CD8-positive, alpha-beta T cell (primary cell): ENCODE measurements at places on chromosomes 2 and 18.
A peak's percentile ranks its signal among the peaks of the same experiment; 100 is the strongest.

GRCh38 chr2:240857039-240858008 lies 11.3 kb upstream of the AGXT start:
- DNase-seq = no peak

DNA sequence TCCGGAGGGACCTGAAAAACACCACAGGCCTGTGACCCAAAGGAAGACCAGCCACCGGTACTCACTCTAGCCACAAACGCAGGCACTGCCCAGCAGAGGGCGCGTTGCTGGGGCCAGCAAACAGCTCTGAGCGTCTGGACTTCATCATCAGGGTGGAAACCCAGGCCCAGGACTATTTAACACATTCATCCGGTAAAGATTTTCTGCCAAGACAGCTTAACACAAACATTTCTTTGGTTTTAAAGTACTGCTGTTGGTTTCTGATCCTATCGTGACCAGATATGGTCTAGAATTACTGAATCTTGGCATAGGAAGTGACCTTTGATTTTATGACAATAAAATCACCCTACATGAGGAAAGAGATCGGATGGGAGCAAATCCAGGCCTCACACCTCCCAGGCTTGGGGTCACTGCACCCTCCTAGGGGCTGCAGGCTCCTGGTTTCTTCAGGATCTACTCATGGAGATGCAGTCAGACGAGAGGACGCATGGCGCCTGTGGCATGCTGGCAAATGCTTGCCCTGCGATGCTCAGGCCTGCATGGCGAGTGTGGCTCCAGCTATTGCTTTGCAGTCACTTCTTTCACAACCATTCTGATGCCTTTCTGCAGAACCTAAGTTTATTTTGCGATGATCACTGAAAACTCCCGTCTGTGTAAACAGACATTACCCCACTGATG lies 130.4 kb downstream of the COL4A4 start:
- DNase-seq = no peak

DNA sequence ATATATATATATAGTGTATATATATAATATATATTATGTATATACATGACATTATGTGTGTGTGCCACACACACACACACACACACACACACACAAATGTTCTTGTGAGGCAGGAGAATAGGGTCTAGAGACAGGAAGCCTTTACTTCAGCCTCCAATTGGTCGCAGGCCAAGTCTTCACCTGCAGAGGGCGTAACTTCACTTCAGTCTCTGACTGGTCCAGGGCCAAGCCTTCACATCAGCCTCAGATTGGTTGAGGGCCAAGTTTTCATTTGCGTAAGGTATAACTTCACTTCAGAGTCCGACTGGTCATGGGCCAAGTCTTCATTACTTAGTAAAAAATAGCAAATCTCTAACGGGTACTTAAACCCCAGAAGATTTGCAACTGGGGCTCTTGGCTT lies 13.2 kb upstream of the SS18 start:
- no peak for DNase-seq

- no peak for DNase-seq
Measured at GRCh38 chr2:123245156-123245555, 779.9 kb upstream of the CNTNAP5 start.

DNA sequence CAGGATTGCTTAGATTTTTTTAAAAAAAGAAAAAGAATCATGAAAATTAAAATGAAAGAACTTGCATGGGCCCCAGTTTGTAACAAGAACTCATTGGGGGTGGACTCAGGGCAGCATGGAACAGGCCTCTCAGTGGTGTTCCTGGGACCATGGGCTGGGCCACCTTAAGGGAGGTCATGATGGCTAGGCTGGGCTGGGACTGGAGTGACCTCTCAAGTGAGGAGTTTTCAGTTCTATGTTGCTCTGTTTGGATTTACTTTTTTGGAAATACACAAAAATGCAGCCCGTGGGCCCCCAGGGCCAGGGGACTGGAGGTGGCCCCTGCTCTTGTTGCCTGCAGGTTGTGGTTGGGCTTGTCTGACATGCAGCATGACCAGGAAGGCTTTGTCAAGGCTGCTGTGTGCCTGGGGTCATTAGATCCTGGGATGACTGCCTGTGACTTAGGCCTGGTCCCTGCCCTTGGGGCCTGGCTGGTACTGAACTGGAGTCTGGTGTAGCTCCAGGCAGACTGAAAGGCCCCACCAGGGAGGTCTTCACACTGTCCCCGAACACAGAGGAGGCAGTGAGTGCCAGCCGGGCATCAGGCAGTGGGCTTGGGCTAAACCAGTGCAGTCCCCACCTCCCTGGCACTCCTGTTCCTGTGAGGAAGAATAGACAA lies 115.6 kb downstream of the GLI2 start:
- DNase-seq = no peak

DNA sequence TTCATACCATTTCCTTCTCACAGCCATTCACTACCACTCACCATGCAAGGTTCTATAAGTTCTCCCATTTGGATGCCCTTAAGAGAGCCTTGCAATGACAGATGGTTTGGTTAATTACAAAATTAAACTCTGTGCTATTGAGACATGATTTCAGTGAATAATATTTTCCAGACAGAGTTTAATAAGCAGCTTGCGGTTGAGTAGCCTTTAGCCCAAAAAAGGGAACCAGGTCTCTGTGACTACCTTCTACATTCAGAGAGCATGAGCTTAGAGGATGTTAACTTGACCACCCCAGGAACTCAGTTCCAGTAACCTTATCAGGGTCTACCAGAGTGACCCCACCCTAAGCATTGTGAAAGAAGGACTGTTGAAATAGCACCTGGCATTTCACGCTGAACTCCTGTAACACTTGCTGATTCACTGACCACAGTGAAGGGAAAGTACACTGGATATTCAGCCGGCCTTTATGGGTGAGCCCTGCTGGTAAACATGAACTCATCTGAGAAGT lies 1173.1 kb upstream of the ZEB2 start:
- peak; percentile 23 for DNase-seq

- no peak for DNase-seq
Measured at GRCh38 chr2:125698280-125698679, 957.7 kb upstream of the GYPC start.

GRCh38 chr2:217247476-217247875 lies 387.6 kb upstream of the TNP1 start:
- DNase-seq = no peak

DNA sequence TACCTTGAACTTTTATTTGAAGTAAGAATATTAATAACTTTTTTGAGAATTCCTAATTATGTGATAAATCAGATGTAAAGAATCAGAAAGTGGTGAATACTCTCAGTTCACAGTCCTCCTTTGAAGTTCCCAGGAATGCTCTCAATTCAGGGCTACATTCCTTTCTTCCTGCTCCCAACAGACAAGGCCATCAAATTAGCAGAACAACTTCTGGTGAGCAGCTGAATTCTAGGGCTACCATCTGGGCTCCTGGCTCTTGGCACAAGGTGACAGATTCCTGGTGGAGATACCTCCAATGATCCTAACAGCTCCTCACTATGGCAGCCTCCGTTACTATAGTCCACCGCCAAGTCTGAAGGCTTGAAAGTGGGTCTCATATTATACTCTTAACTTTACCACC lies 37.8 kb upstream of the OLA1 start:
- no peak for DNase-seq

- DNase-seq = no peak
Measured at GRCh38 chr18:2948038-2948437, 64.9 kb downstream of the LPIN2 start.

GRCh38 chr2:145753966-145754365 lies 1234.0 kb upstream of the ZEB2 start:
- DNase-seq = no peak

DNA sequence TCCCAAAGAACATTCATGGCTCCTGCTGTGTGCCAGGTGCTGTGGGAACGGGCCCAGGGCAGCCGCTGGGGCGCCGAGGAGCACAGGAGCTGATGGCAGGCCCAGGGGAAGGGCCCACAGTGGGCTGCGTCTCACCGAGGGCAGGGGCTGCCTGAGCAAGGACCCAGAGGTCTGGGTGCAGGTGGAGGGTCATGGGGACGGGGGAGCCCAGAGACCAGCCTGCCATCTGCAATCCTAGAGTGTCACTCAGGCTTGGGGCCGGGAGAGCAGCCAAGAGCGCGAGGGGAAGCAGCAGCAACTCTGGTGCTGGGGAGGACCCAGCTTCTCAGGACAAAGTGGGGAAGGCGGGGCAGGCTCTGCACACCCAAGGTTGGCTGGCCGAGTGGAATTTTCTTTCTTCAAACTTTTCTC lies 207.4 kb downstream of the HDAC4 start:
- DNase-seq = no peak

GRCh38 chr18:76455003-76455676 lies 39.9 kb downstream of the ZNF516 start:
- peak; percentile 46 for DNase-seq

GRCh38 chr2:134366359-134366758 lies 112.5 kb downstream of the MGAT5 start:
- no peak for DNase-seq

GRCh38 chr18:4870177-4870773 lies 326.8 kb downstream of the AKAIN1 start:
- no peak for DNase-seq

GRCh38 chr2:56291711-56292110 lies 107.9 kb downstream of the CCDC85A start:
- DNase-seq = no peak

GRCh38 chr2:39024833-39025232 lies 96.0 kb downstream of the SOS1 start:
- no peak for DNase-seq

DNA sequence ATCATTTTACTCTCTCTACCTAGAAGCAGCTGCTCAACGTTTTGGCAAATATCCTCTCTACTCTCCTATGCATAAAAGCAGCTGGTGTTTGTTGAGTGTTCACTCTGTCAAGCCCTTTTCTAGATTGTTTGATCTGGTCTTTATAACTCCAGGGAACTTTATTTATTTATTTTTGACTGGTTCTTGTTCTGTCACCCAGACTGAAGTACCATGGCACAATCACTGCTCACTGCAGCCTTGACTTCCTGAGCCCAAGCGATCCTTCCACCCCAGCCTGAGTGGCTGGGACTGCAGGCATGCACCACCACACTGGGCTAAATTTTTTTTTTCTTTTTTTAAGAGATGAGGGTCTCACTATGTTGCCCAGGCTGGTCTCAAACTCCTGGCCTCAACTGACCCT lies 12.7 kb downstream of the CATIP start:
- DNase-seq = no peak

- no peak for DNase-seq
Measured at GRCh38 chr2:218002143-218002844, 501 bp downstream of the TNS1 start.

DNA sequence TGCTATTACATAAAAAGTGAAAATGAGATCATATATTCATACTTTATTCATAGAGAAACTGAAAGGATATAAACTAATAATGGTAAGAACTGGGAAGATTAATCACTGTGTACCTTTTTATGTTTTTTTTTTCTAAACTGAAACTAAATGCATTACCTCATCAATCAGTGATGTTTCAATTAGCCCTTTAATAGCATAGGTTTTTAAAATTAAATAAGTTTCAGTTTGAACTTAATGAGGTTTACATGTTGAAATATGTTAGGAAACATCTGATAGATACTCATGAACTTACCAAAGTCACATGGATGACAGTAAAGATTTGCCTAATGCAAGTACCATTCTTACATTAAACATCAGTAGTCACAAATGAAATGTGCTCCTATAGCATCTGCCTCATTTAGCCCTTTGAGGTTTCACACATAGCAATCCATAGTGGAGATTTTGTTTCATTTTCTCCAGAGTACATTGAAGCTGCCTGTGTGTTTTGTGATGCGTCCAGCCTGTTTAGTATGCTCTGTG lies 8.9 kb downstream of the MAPRE2 start:
- no peak for DNase-seq

DNA sequence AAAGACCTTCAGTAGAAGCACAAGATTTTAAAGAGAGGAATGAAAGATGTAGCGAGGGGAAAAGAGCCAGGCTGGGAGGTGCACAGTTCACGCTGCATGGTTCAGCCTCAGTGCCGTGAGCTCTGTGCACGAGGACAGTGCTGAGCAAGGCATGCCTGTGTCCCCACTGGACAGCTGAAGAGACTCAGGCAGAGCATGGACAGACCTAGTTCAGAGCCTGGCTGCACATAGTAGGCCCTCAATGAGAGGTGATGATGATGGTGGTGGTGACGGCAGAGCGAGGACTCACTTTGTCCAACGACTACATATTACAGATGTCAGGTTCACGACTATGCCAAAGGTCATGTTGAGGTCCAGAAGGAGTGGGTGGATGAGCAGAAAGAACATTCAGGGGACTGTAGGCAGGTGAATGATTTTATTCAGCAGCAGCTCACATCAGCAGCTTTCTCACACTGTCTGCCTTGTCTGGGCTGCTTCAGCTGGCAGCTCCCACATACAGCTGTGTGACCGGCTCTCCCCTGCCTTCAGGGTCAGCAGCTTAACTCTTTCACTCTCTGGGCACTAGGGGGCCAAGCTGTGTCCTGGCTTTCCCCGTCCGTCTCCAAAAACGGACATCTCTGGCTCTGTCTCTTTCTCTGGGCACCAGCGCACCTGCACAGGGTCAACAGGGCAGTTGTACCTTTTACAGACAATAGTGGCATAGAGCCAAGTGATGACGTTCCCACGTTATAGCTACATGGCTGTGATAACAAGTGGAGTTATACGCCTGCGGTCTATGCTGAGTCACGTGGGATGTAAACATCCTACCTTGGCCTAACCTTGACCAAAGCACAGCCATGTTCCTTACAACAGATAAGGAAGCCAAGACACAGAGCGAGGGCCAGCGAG lies 128.8 kb upstream of the MSH6 start:
- DNase-seq = no peak

- DNase-seq = no peak
Measured at GRCh38 chr2:223642506-223642905, 40.3 kb upstream of the SCG2 start.

DNA sequence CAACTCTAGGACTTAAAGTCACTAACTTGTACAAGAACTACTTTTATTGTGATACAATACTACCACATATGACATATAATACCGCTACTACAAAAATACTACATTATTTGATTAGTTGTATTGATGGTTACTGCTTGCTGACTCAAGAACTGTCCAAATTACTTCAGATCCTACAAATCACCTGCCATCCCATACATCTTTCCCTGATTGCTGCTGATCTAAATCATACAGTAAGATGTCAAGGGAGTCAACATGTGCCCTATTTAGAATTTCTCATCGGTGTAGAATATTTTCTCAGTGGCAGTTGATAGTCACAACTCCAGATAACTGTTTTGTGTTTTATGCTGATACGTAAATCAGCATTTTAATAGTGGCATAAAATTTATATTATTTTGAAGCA lies 161.0 kb upstream of the DSEL start:
- no peak for DNase-seq

- no peak for DNase-seq
Measured at GRCh38 chr2:144240656-144241339, 279.1 kb downstream of the ZEB2 start.

GRCh38 chr18:38262661-38263060 lies 697.1 kb upstream of the CELF4 start:
- no peak for DNase-seq
